Esophagus squamous epithelium (tissue), 5 donors: ENCODE measurements at places on chromosomes 11 and 22. TPM values are rescaled to one million over a fixed set of nuclear protein-coding genes. Genes with fewer than 3 reads are reported as not detected.
A peak's percentile ranks its signal among the peaks of the same experiment; 100 is the strongest.

- no peak overlapping the region for H3K27ac ChIP-seq
- H3K36me3 ChIP-seq, result no peaks in the 10 kb centered on the region
- H3K4me3 ChIP-seq, result no peak overlapping the region
- DNase-seq, result no peak
- peaks cover 15% of the 10 kb centered on the region for H3K4me1 ChIP-seq
Observed at GRCh38 chr11:121494355-121495099, 41.8 kb upstream of the SORL1-AS1 start.

- DNase-seq, result no peak
- no peak overlapping the region for H3K4me3 ChIP-seq
- H3K27ac ChIP-seq, result no peak overlapping the region
- no peaks in the 10 kb centered on the region for H3K27me3 ChIP-seq
- H3K36me3 ChIP-seq, result no peaks in the 10 kb centered on the region
- no peaks in the 10 kb centered on the region for H3K4me1 ChIP-seq
Observed at GRCh38 chr11:84383576-84383975, 1097.4 kb upstream of the CCDC90B start.

GRCh38 chr22:36065462-36065774 is 36.8 kb upstream of the RBFOX2 start:
- H3K27me3 ChIP-seq, result no peaks in the 10 kb centered on the region
- peak overlapping the region; percentile 77 for H3K27ac ChIP-seq
- peaks cover 2% of the 10 kb centered on the region for H3K4me1 ChIP-seq
- H3K36me3 ChIP-seq, result no peaks in the 10 kb centered on the region
- H3K4me3 ChIP-seq, result peak overlapping the region; percentile 56

- H3K4me1 ChIP-seq, result peaks cover 29% of the 10 kb centered on the region
- H3K36me3 ChIP-seq, result no peaks in the 10 kb centered on the region
- no peak overlapping the region for H3K27ac ChIP-seq
- H3K27me3 ChIP-seq, result no peaks in the 10 kb centered on the region
- no peak overlapping the region for H3K4me3 ChIP-seq
- DNase-seq, result no peak
Observed at GRCh38 chr22:44020981-44021380, 3.1 kb upstream of the PARVB start.

DNA sequence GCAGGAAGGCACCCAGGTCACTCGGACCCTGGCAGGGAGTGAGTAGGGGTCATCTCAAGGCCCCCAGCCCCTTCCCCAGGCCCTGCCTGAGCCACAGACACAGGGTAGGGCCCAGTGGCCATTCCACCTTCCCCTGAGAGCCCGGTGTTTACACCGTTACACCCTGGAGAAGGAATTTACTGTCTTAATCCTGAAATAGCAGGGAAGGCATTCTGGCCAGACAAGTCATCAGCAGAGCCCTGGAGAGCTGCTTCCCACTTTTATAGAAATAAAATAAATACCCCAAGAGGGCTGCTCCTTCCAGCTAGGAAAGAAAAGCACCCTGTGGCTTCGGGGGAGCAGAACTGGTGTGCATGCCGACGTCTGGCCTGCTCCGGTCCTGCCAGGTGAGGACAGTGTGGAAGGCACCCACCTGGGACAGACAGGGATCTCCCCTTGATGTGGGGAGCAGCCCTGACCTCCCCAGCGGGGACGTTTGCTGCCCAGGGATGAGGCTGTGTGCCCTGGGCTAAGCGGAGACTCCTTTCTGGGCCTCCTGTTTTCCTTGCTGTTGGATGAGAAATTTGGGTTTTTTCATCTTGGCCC is 180.0 kb downstream of the MN1 start:
- DNase-seq, result no peak
- no peaks in the 10 kb centered on the region for H3K36me3 ChIP-seq
- no peaks in the 10 kb centered on the region for H3K27me3 ChIP-seq
- H3K4me3 ChIP-seq, result no peak overlapping the region
- no peak overlapping the region for H3K27ac ChIP-seq
- no peaks in the 10 kb centered on the region for H3K4me1 ChIP-seq

DNA sequence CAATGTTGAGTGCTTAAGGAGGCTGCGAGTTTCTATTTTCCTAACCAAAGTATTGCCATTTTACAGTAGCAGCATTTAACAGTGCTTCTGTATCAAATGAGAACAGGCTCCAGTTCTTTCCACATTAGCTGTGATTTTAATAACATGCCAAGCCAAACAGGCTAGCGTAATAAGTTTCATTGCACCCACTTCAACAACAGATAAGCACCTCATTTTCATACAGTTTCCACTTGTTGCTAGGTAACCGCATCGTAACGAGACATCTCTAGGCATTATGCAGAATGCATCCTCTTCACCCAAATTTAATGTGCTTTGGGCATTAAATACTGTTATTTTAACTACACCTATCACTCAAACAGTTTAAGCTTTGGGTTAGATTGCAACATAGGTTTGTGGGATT is 79.0 kb downstream of the CADM1 start:
- no peaks in the 10 kb centered on the region for H3K4me1 ChIP-seq
- no peak overlapping the region for H3K27ac ChIP-seq
- no peaks in the 10 kb centered on the region for H3K36me3 ChIP-seq
- no peak for DNase-seq
- H3K27me3 ChIP-seq, result no peaks in the 10 kb centered on the region

GRCh38 chr11:11306855-11307254 is 46.2 kb downstream of the CSNK2A3 start:
- no peak for DNase-seq
- H3K27ac ChIP-seq, result no peak overlapping the region
- H3K36me3 ChIP-seq, result no peaks in the 10 kb centered on the region
- H3K27me3 ChIP-seq, result no peaks in the 10 kb centered on the region

The INPP5J gene
- total RNA-seq, result 2.4 TPM

DNA sequence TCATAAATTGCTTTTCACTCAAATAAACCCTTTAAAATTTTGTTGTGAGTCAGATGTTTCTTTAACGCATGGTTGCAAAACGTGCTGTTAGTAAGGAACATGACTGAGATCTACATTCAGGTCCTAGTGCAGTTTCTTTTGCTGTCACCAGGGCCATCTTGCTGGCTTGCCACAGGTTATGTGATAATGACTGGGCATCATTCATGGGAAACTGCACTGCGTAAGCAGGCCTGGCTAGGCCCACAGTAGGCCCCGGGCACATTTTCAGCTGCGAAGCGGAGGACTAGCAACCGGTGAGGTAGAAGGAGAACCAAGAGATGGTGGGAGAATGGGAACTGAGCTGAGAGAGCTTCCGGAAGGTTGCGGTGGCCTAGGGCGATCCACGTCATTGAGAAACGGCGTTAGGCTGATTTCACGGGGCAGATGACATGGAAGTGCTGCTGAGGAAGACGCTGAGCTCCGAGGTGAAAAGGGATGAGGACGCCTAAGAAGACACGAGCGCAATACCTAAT is 3.2 kb upstream of the KLHDC7B start:
- H3K4me1 ChIP-seq, result peaks cover 40% of the 10 kb centered on the region
- no peak for DNase-seq
- H3K27ac ChIP-seq, result peak overlapping the region; percentile 95
- H3K36me3 ChIP-seq, result no peaks in the 10 kb centered on the region
- H3K4me3 ChIP-seq, result no peak overlapping the region

- H3K4me3 ChIP-seq, result no peak overlapping the region
- H3K4me1 ChIP-seq, result no peaks in the 10 kb centered on the region
- no peaks in the 10 kb centered on the region for H3K36me3 ChIP-seq
- H3K27ac ChIP-seq, result no peak overlapping the region
- no peaks in the 10 kb centered on the region for H3K27me3 ChIP-seq
Observed at GRCh38 chr11:108938604-108939003, 273.7 kb downstream of the DDX10 start.

The FGF4 gene
- not detected for total RNA-seq

The FUT4 gene
- 1.4 TPM for total RNA-seq

GRCh38 chr11:67508486-67509121 is 642 bp upstream of the CDK2AP2 start:
- peak; percentile 80 for DNase-seq
- peak overlapping the region; percentile 68 for H3K4me3 ChIP-seq
- H3K27me3 ChIP-seq, result no peaks in the 10 kb centered on the region
- H3K4me1 ChIP-seq, result peaks cover 30% of the 10 kb centered on the region

GRCh38 chr11:12389676-12390657 is 12.6 kb downstream of the PARVA start:
- peaks cover 35% of the 10 kb centered on the region for H3K4me1 ChIP-seq
- H3K36me3 ChIP-seq, result no peaks in the 10 kb centered on the region
- no peak for DNase-seq
- no peaks in the 10 kb centered on the region for H3K27me3 ChIP-seq

The CDC45 gene
- 16.7 TPM for total RNA-seq

GRCh38 chr11:15185021-15185420 is 70.3 kb downstream of the INSC start:
- H3K4me1 ChIP-seq, result no peaks in the 10 kb centered on the region
- no peaks in the 10 kb centered on the region for H3K36me3 ChIP-seq
- H3K27me3 ChIP-seq, result no peaks in the 10 kb centered on the region
- no peak overlapping the region for H3K27ac ChIP-seq

DNA sequence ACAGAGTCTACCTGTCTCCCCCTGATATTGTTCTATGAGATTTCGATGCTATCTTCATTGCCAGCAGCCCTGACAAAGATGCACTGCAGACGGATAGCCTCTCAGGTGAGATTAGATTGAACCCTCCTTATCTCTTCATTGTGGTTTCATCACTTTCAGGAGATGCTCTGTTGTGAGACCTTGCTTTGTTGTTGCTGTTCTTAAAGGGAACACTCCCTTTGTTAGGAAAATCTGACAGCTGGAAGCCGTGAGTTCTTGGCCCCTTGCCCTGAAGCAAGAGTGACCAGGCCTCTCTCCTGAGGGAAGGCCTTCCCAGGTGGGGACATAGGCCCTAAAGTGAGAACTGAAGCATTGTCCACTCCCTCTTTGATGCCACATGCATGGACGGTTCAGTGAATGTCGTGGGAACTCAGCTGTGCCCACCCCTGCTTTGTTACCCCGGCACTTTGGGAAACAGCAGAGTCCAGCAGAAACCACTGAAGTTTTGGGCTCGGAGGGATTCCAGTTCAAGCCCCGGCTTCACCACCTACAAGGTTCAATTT is 976.1 kb downstream of the TBC1D22A start:
- H3K4me1 ChIP-seq, result no peaks in the 10 kb centered on the region
- no peaks in the 10 kb centered on the region for H3K36me3 ChIP-seq
- H3K4me3 ChIP-seq, result no peak overlapping the region
- H3K27ac ChIP-seq, result no peak overlapping the region
- no peak for DNase-seq

GRCh38 chr22:45438336-45438735 is 24.8 kb downstream of the RIBC2 start:
- no peaks in the 10 kb centered on the region for H3K36me3 ChIP-seq
- peaks cover 8% of the 10 kb centered on the region for H3K4me1 ChIP-seq
- no peaks in the 10 kb centered on the region for H3K27me3 ChIP-seq
- no peak overlapping the region for H3K27ac ChIP-seq

The CYB5R2 gene
- total RNA-seq, result 14.9 TPM

- DNase-seq, result no peak
- H3K36me3 ChIP-seq, result no peaks in the 10 kb centered on the region
- H3K4me1 ChIP-seq, result no peaks in the 10 kb centered on the region
- H3K4me3 ChIP-seq, result no peak overlapping the region
- no peaks in the 10 kb centered on the region for H3K27me3 ChIP-seq
- H3K27ac ChIP-seq, result no peak overlapping the region
Observed at GRCh38 chr11:42253156-42253555, 793.7 kb upstream of the LRRC4C start.

DNA sequence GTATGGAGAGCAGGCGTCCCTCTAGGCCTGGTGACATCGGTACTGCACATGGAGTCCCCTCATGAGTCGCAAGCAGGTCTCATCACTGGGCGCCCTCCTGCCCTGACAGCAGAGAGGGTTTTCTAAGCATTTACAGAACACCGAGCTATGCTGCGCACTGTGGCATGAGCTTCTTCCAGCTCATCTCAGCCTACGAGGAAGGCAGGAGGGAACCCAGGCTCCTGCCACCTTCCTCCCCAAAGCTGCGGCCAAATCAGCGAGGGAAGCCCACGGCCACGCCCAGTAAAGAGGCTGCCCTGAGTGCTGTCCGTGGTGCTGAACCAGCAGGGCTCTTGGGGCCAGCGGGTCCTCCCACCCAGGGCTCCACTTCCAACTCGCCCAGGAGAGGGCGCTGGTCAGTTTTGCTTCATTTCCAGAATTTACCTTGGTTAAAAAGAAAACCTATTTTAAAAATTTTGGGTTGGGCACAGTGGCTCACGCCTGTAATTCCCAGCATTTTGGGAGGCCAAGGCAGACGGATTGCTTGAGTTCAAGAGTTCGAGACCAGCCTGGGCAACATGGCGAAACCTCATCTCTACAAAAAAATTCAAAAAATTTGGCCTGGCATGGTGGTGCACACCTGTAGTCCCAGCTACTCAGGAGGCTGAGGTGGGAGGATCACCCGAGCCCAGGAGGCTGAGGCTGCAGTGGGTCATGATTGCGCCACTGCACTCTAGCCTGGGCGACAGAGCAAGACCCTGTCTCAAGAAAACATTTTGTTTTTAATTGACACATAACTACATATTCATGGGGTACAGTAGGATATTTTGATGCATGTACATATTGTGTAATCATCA is 34.2 kb downstream of the PHF21B start:
- no peaks in the 10 kb centered on the region for H3K4me1 ChIP-seq
- peak; percentile 2 for DNase-seq
- H3K36me3 ChIP-seq, result no peaks in the 10 kb centered on the region
- H3K27ac ChIP-seq, result no peak overlapping the region
- H3K27me3 ChIP-seq, result no peaks in the 10 kb centered on the region
- no peak overlapping the region for H3K4me3 ChIP-seq

The CCND1 gene
- 190 TPM for total RNA-seq

- no peak for DNase-seq
- H3K4me1 ChIP-seq, result no peaks in the 10 kb centered on the region
- no peaks in the 10 kb centered on the region for H3K36me3 ChIP-seq
- H3K27me3 ChIP-seq, result no peaks in the 10 kb centered on the region
- no peak overlapping the region for H3K4me3 ChIP-seq
Observed at GRCh38 chr11:97905671-97906070, 1115.1 kb upstream of the CNTN5 start.

DNA sequence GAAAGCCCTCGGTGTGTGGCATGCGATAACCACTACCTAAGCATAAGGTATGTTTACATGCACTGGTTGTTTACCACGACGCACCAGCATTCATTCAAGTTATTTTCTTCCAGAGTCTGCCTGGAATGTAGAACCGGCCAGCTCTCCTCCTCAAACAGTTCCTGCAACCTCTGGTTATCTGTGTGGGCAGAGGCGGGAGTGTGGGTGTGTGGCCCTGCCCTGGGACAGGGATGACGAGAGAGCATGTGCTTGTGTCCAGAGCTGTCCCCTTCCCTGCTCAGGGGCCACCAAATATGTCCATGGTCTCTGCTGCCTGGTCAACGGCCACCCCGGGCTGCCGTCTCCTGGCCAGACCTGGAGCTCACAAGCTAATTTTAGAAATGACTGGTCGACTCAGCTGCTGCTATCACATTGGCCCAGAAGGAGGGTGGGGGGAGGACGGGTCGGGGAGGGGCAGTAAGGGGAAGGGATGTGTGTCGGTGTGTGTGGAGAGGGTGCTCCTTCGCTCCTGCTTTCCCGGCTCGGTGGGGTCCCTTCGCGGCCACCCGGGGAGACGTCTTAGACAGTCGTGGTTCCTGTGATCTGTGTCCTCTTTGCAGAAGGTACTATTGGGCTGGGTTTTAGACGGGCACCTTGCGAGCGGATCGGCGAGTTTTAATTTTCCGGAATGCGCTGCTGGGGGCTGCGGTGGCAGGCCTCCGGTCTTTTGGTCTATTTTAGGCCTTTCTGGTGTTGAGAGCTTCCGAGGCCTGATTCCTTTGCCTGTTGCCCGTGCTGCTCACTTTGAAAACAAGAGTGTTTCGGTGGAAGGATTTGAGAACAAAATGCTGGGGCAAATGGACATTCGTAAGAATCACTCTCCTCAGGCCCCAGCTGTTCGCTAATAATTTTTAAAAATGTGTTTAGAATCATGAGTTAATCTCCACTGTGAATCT is at the start of gene MYO18B:
Gene MYO18B (plus strand): TSS at position 497 of the 935 bp plus-strand sequence. CDS start 18,905 bp downstream, outside the sequence.
- no peak within 1 kb of the TSS for H3K4me3 ChIP-seq
- H3K27ac ChIP-seq, result no peak within 1 kb of the TSS
- no peaks in the 10 kb centered on the region for H3K36me3 ChIP-seq
- DNase-seq, result no peak
- no peaks in the 10 kb centered on the region for H3K4me1 ChIP-seq
- H3K27me3 ChIP-seq, result no peaks in the 10 kb centered on the region
